NCI-H510A (cell line): ENCODE measurements at places on chromosomes 11 and 22.

DNA sequence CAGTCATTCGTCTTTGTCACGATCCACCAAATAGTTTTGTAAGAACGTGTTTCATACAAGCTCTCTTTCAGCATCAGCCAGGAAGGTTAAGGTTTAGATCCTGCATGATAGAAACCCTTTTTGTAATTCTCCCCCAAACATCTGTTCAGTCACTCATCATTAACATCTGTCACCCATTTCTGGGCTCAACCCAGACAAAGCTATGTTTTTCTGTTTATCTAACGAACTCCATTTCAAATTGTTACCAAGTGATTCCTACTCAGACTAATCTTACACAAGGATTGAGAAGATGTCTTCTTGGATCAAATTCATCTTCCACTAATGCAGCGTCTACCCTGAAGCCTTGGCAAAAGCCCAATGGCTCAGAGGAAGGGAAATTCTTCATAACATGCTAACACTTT lies 58.8 kb downstream of the FZD4 start:
- DNase-seq, result no peak

DNA sequence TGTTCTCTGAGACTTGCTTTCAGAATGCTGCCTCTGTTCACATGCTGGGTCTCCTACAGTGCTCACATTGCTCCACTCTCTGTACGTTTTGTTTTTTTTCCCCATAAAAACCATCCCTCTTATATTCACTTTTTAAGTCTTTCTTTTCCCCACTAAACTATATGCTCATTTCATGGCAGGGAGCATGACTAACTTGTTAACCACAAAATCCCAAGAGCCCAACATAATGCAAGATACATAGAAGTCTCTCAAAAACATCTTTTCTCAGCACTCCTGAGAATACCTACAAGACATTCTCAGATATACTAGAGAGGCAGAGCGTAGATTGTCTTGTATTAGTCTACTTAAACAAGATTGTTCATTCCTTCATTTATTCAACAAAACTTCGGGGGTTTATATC lies 73.3 kb downstream of the FAM76B start:
- no peak for DNase-seq

- DNase-seq, result no peak
These were observed 9.4 kb downstream of the PIWIL3 start for GRCh38 chr22:24765166-24765565.

DNA sequence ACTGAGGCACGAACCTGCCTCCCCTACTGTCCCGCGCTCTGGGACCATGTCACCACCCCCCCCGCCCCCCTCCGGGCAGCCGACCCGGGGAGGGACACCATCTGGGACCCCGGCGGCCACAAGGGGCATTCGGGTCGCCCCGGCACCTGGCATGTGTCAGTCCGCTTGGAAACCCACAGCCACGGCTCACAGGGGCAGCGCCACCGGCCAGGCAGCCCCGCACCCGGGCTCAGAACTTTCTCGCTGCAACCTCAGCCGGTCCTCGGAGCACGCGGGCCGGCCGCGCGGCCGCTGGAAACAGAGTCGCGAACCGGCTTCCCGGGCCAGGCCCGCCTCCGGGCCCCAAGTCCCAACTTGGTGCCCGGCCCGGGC lies 159.9 kb upstream of the GRK3 start:
- DNase-seq, result no peak

DNA sequence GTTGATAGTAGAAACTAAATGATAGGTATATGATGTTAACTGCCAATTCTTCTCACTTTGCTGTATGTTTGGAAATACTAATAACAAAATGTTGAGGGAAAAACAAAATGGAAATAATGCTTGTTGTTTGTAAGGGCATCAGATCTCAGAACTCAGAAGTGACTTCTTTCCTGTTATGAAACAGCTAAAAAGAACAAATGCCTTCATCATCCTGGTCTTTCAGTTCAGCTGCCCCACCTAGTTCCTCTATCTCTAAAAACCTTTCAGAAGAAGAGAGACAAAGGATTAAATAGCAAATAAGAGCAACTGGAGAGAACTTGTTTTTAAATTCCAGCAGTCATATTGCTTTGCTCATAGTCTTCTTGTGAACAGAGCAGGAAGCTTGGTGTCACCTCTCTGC lies 345.3 kb upstream of the NCAM1 start:
- no peak for DNase-seq

DNA sequence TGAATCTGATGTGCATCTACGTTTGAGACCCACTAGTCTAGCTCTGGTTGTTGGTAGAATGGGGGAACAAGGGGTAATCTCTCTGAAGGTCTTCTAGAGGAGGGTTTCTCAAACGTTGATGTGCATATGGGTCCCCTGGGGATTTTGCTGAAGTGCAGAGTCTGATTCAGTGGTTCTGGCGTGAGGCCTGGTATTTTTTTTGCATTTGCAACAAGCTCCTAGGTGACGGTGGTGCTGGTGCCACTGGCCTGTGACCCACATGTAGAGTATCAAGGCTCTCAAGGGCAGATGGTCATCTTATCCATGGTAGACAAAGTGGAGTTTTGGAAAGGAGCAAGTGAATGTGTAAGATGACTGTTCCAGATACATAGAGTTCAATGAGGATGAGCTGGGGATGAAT lies 97.1 kb downstream of the CEP164 start:
- DNase-seq, result no peak

- DNase-seq, result no peak
These were observed 44.5 kb downstream of the ST14 start for GRCh38 chr11:130203766-130204702.

GRCh38 chr11:27963370-27963769 lies 144.6 kb downstream of the KIF18A start:
- no peak for DNase-seq

DNA sequence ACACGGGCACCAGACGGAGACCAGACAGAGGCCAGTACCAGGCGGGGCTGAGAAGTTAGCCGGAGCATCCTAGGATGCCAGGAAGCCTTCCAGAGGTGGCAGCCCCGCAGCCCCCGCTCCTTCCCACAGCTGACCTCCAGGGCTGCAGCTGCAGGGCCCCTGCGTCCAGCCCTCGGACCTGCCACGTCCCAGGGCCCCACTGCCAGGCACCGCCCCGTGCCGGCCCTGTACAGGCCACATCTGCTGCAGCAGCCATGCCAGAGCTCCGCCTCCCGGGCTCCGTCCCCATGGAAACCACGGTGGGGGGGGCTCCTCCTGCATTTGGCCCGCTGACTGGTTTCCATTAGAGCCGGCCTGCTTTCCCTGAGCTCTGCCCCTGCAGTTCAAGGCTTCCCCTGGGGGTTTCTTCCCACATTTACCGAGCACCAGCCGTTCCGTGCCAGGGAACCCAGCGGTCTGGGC lies 62.5 kb upstream of the PPARA start:
- DNase-seq, result no peak

DNA sequence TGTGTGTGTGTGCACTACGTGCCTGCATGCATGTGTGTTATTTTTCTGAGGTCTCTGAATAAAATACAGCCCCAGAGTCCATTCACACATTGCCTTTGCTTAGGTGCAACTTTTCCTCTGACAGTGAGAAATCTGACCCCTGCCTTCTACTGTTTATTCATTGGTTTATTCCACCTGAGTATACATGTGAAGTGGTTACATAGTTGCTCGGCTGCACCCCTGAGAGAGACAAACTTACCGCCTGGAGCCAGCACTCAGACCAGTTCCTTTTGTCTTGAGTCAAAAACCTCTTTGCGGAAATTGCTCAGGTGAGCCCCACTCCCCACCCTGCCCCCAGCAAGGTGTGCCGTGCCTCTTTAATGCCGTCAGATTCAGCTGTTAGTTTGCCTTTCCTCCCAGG lies 363.6 kb downstream of the BRD1 start:
- DNase-seq, result peak; percentile 48

DNA sequence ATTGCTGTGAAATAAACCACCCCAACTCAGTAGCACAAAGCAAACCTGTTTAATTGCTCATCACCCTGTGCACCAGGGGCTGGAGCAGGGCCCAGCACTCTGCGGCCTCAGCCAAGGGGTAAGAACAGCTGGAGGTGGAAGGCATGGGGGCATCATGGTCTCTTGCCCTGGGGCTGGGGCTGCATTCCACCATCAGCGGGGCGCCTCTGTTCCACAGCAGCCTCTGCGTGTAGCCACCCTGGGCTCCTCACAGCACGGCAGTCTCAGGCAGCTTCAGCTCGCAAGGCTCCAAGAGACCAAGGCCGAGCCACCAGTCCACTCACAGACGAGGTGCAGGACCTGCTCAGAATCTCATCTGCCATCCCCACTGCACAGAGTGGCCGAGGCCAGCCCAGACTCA lies 630.7 kb downstream of the TBC1D22A start:
- no peak for DNase-seq

DNA sequence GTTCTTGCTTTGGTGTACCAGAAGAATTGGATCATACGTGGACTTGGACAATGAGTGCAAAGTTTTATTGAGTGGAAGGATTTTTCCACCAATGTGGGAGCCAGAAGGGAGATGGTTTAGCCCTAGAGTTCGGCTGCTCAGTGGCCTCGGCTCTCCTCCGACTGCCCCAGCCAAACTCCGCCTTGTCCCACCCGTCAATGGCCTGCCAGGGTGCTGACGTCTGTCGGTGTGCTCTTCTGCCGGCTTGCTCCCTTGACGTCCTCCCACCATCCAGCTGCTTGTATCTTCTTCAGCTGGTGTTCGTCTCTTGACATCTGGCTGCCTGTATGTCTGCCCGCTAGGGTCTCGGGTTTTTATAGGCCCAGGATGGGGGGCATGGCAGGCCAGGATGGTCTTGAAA lies 154.8 kb downstream of the APOL5 start:
- no peak for DNase-seq

DNA sequence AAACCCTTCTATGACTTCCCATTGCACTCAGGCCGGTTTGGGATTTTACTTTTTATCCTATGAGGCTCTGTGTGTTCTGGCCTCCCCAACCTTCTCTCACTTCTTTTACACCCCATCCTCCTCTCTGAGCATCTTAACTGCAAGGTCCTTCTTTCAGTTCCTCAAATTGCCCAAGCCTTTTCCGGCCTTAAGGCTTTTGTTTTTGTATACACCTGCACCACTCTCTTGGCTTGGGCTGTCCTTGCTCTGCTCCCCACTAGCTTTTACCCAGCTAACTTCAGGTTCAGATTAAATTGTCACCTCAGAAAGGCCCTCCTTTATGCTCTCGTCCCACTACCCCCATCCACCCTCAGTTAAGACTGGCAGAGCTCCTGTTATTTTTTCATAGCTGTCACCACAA lies 55.5 kb downstream of the FAM83F start:
- no peak for DNase-seq

DNA sequence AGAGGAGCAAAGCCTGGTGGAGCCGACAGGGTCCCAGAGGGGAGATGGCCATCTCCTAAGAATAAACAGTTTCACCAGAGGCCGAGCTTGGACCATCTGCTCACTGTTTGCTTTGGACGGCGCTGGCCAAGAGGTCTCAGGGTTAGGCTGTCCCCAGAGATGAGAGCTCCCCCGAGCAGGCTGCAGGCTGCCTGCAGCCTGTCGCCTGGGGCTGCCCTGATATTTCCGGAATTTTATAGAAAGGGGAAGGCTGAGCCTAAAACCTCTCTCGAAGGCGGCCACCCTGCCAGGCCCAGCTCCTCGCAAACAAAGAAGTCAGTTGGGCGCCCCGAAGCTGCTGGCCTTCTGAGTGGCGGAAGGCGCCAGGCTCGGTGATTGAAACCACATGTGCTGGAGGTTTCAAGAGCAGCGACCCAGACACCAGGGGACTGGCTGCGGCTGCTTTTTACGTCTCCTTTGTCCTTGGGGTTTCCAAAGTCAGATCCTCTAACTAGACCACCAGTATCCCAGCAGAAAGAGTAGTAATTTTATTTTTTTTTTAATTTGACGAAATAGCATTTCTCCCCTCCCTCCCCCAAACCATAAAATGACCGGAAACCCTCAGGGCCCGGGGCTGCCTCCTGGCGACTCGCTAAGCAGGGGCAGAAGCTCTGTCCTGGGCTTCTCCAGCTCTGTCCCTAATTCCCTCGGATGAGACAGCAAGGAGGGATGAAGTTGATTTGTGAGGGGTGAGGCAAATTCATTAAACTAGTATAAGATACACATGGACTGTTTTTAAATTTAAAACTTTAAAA lies 57.4 kb downstream of the CLMP start:
- DNase-seq, result no peak

- DNase-seq, result no peak
These were observed 27.4 kb upstream of the HMGXB4 start for GRCh38 chr22:35229865-35230264.

DNA sequence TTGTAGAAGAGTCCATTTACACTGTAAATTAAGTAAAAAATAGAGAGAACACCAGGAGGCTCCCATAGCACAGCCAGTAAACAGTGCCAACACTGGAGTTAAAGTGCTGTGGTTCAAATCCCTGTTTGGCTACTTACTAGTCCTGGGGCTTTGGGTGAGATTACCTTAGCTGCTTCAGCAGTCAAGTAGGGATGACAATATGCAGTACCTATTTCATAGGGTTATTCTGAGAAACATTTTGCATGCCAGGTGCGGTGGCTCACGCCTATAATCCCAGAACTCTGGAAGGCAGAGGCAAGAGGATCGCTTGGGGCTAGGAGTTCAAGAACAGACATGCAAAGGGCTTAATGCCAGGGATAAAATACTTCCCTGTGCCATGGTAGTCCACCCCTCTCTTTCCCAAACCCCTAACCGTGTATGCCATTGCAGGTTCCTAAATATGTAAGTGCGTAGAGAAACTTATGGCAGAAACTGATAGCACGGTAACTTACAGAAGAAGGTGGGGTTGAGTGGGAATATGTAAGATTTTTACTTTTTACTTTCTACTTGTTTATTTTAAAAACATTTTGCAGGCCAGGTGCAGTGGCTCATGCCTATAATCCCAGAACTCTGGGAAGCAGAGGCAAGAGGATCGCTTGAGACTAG lies 86.4 kb upstream of the PICALM start:
- DNase-seq, result no peak

DNA sequence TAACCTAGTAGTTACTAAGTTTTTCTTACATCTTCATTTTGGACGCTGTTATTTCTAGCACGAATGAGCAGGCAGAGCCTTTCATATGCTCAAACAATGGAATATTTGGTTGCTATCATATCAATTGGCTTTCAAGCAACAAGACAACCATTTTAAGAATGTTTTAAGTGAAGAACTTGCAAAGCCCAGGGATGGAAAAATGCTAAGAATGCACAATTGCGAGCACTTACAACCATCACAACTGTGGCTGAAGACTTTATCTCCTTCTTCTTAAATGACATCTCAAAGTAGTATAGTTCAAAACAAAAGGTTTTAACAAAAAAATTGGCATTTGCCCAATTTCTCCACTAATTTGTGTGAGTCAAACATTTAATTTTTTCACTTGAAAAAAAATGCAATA lies 8.3 kb upstream of the MMP1 start:
- no peak for DNase-seq

GRCh38 chr11:68840661-68841653 lies 759 bp downstream of the CPT1A start:
- DNase-seq, result peak; percentile 49

DNA sequence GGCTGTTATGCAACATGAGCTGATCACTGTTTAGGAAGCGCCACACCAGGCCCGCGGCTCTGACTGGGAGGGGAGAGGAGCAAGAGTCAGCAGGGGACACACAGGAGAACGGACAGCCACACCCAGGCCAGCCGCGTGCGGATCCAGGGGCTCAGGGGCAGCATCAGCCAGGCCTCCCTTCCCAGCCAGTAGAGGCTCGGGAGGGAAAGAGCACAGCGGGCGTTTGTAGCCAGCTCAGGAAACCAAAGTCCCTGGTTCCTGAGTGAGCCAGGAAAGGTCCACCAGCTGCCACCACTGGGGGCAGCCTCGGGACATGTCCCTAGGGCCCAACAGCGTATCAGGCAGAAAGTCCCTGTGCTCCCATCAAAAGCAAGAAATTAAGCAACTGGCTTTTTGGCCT lies 71.8 kb upstream of the PITPNB start:
- DNase-seq, result no peak

GRCh38 chr11:68168694-68169093 lies 44.4 kb downstream of the KMT5B start:
- no peak for DNase-seq

- DNase-seq, result no peak
These were observed 691.0 kb upstream of the API5 start for GRCh38 chr11:42620796-42621195.
